ENCODE measurements at places on chromosomes 11 and 22. TPM values are rescaled to one million over a fixed set of nuclear protein-coding genes. Genes with fewer than 3 reads are reported as not detected.
A peak's percentile ranks its signal among the peaks of the same experiment; 100 is the strongest.

USP2 gene
- total RNA-seq: 3.4 TPM

MEI1 gene
- 0.16 TPM for total RNA-seq

KDELR3 gene
- total RNA-seq: 5.3 TPM

OR10G8 gene
- not detected for total RNA-seq

MMP27 gene
- not detected for total RNA-seq

UCP2 gene
- 66.4 TPM for total RNA-seq

TMEM132A gene
- total RNA-seq: 195 TPM

RASSF10 gene
- 6.0 TPM for total RNA-seq

RAG2 gene
- not detected for total RNA-seq

NPAS4 gene
- 0.63 TPM for total RNA-seq

SHANK2 gene
- 7.6 TPM for total RNA-seq

DRD2 gene
- 2.9 TPM for total RNA-seq

DNA sequence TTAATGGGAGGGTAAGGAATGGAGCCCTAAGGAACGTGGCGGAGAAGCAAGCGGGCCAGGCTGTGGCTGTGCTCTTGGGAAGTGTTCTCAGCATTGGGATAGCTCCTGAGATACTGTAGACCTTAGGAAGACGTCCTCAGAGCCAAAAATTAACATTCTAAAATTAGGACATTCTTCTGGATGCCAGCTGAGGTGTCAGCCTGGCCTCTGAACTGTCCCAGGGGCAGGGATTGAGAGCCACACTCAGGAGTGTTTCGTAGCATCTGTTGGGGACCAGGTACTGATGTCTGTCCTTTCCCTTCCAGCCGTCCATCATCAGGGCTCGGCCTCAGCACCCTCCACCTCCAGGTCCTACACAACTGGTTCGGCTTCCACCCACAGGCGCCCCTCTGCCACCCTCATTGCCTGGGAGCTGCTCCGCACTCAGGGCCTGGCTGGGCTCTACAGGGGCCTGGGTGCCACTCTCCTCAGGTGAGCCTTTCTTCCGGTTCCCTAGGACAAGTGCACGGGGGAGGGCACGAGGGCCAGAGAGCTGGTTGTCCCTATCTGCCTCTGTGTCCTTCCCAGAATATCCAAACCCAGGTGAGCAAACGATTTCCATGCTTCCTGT is 23.6 kb downstream of the SLC25A18 start:
- no peak for DNase-seq
- H3K4me1 ChIP-seq: no peaks in the 10 kb centered on the region
- H3K27me3 ChIP-seq: no peaks in the 10 kb centered on the region

DNA sequence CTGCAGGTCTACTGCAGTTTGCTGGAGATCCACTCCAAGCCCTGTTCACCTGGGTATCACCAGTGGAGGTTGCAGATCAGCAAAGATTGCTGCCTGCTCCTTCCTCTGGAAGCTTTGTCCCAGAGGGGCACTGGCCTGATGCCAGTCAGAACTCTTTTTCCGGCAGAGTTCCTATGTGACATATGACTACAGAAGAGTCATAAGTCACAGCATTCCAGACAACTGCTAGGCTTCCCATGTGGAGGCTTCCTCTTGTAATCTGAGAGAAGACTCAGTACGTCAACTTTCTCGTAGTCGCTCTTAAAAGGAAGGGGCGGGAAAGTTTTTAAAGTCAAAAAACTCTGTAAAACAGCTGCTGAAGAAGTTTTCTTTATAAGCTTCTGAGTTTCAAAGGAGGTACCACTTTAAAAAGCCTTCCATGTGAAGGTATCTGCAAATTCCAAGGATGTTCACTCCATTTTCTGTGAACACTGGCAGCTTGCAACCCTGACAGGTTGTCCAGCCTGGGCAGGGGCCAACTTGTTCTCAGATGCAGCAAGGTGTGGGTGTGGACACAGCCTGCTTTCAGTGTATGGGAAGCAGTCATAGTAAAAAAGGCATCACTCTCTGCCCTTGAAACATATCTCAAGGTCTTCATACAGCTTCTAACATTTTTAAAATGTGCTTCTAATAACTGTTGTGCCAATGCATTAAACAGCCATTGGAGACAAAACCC is 97.8 kb downstream of the ME3 start:
- H3K27me3 ChIP-seq: no peaks in the 10 kb centered on the region
- no peak overlapping the region for H3K4me3 ChIP-seq
- H3K4me1 ChIP-seq: peaks cover 6% of the 10 kb centered on the region
- no peak overlapping the region for H3K27ac ChIP-seq
- no peak for DNase-seq

DNA sequence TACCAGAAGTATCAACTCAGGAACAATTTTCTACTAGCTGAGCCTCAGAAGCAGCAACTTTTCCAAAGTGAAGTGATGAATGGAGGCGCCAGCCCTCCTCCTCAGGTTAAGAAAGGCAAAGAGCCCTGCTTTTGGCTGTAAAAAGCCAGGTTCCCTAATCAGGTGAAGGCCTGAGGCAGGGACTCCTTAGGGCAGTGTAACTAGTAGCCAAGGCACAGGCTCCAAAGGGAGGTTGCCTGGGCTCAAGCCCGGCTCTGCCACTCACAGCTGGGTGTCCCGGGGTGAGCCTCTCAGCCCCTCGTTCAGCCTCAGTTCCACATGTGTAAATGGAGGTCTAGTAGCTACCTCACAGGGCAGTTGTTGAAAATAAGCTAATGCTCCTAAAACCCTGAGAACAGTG is 19.5 kb downstream of the TSKU start:
- H3K27me3 ChIP-seq: peaks cover 2% of the 10 kb centered on the region
- peaks cover 25% of the 10 kb centered on the region for H3K4me1 ChIP-seq
- no peak overlapping the region for H3K4me3 ChIP-seq

- peaks cover 7% of the 10 kb centered on the region for H3K36me3 ChIP-seq
Observed at GRCh38 chr22:42613872-42614301, 796 bp downstream of the POLDIP3 start.

- peaks cover 14% of the 10 kb centered on the region for H3K27me3 ChIP-seq
- no peaks in the 10 kb centered on the region for H3K4me1 ChIP-seq
- no peak for DNase-seq
- no peaks in the 10 kb centered on the region for H3K36me3 ChIP-seq
- no peak overlapping the region for H3K4me3 ChIP-seq
Observed at GRCh38 chr22:35217527-35217926, 39.8 kb upstream of the HMGXB4 start.

GRCh38 chr11:132981131-132981956 is 551.0 kb downstream of the OPCML start:
- no peak overlapping the region for H3K4me3 ChIP-seq
- no peak overlapping the region for H3K27ac ChIP-seq
- peaks cover 4% of the 10 kb centered on the region for H3K4me1 ChIP-seq
- no peaks in the 10 kb centered on the region for H3K27me3 ChIP-seq

DNA sequence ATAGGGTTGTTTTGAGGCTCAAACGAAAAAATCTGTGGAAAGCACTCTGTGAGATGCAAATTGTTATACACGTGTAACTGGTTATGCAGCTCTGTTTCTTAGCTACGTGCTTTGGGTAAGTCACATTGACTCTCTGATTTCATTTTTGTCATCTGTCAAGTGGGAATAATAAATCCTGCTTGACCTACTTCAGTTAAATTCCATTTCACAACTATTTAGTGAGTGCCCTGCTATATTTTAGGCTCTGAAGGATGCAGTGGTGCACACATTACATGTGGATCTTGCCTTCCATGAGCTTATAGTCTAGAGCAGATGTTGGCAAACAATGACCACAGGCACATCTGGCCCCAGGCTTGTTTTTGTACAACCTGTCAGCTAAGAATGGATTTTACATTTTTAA is 133.6 kb upstream of the PLET1 start:
- H3K4me1 ChIP-seq: peaks cover 23% of the 10 kb centered on the region
- no peak for DNase-seq
- no peak overlapping the region for H3K4me3 ChIP-seq
- H3K36me3 ChIP-seq: peaks cover 4% of the 10 kb centered on the region
- H3K27ac ChIP-seq: no peak overlapping the region

- H3K27me3 ChIP-seq: no peaks in the 10 kb centered on the region
- DNase-seq: no peak
- no peak overlapping the region for H3K4me3 ChIP-seq
Observed at GRCh38 chr11:35021589-35021988, 105.2 kb downstream of the PDHX start.

DNA sequence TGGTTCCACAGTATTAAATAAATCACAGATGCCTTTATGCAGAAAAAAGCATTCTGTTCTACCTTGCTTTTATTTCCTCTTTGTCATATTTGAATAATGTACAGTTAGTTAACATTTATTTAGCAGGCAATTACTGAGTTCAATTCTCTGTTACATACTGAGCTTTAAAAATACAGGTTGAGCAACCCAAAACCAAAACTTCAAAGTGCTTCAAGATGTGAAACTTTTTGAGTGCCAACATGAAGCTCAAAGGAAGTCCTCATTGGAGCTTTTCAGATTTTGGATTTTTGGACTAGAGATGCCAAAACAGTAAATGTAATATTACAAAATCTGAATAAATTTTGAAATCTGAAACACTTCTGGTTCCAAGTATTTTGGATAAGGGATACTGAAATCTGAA is 54.1 kb downstream of the PDHX start:
- no peak overlapping the region for H3K4me3 ChIP-seq
- no peak overlapping the region for H3K27ac ChIP-seq
- H3K36me3 ChIP-seq: peaks cover 36% of the 10 kb centered on the region
- no peaks in the 10 kb centered on the region for H3K27me3 ChIP-seq
- no peaks in the 10 kb centered on the region for H3K4me1 ChIP-seq

- peaks cover 16% of the 10 kb centered on the region for H3K4me1 ChIP-seq
- no peak overlapping the region for H3K4me3 ChIP-seq
- no peak overlapping the region for H3K27ac ChIP-seq
- H3K27me3 ChIP-seq: no peaks in the 10 kb centered on the region
Observed at GRCh38 chr11:121958323-121958970, 157.6 kb downstream of the BLID start.

GRCh38 chr11:132126973-132127899 is 756.8 kb downstream of the NTM start:
- H3K4me1 ChIP-seq: no peaks in the 10 kb centered on the region
- peaks cover 17% of the 10 kb centered on the region for H3K27me3 ChIP-seq
- H3K36me3 ChIP-seq: no peaks in the 10 kb centered on the region
- no peak overlapping the region for H3K27ac ChIP-seq

DNA sequence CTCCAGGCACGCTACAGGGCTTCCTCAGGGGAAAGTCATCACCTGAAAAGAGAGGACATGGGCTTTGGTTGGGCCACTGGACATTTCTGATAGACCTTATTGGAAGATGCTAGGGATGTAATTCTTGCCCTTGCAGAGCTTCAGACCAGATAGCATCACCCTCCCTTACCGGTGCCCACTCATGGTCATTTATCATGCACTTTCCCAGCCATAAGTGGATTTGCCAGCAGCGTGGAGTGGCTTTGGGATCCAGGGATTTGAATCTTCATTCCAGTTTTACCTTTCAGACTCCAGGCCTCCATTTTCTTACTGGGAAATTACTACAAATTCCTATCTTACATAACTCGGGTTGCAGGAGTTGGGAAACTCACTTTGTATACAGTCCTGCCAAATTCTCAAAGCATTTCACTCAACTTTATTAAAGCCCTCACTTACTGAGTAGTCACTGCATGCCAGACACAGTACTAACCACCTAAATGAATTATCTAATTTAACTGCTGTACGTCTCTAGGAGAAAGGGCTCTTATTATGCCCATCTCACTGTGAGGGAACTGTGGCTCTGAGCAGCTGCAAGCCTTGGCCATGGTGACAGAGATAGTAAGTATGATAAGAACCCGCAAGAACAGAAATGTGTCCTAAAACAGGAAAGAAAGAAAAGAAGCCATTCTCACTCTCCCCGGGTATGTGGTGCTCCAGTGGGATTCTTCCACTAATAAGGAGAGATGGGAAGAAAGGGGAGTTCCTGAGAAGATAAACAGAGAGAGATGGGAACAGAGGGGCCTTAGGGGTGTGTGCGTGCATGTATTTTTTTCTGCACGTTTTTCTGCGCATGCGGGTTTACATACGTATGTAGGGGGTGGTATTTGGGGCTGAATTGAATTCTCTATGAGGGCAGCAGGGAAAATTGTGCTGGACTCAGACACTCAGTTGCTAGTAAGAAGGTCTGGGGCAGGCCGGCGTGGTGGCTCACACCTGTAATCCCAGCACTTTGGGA is 9.7 kb downstream of the CHRM1 start:
- H3K27ac ChIP-seq: no peak overlapping the region
- H3K36me3 ChIP-seq: no peaks in the 10 kb centered on the region
- no peak for DNase-seq
- H3K4me1 ChIP-seq: peaks cover 9% of the 10 kb centered on the region
- H3K27me3 ChIP-seq: peaks cover 4% of the 10 kb centered on the region

GRCh38 chr11:118180300-118180703 is 3.9 kb upstream of the SCN2B start:
- no peaks in the 10 kb centered on the region for H3K36me3 ChIP-seq
- no peak overlapping the region for H3K27ac ChIP-seq
- peak; percentile 37 for DNase-seq
- no peak overlapping the region for H3K4me3 ChIP-seq
- peaks cover 25% of the 10 kb centered on the region for H3K4me1 ChIP-seq
- H3K27me3 ChIP-seq: peaks cover 20% of the 10 kb centered on the region

DNA sequence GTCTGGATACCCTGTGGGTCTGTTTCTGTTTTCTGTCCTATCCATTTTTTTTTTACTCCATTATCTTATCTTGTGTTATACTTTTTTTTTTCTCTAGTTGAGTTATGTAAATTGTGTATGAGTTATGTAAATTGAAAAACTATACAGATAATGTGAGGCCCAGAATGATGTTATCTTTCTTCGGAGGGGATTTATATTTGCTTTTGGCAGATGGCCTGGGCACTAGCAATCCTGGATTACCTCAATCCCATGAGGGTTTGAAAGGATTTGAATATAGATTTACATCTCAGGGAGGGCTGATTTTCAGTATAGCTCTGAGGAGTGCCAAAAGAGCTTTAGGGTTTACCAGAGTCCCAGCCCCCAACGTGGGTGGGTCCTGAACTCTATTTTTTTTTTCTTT is 71.0 kb downstream of the CSTPP1 start:
- peaks cover 19% of the 10 kb centered on the region for H3K4me1 ChIP-seq
- H3K36me3 ChIP-seq: no peaks in the 10 kb centered on the region
- H3K4me3 ChIP-seq: no peak overlapping the region
- H3K27me3 ChIP-seq: no peaks in the 10 kb centered on the region

DNA sequence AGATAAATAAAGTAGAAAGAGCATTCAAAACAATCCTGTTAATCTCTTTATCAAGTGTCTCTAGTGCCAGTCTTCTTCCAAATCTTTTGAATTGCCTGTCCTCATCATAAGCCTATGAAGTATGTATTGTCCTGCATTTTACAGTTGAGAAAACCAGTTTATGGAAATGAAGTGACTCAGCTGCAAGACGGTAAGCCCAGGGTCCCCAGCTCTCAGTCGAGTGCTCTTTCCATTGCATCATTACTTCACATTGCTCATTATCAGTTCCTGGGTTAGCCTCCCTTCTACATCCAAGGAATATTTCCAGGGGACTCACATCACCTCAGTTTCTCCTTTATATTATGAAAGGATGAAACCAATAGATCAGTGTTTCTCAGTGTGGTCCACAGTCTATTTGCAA is 9.1 kb upstream of the P4HA3 start:
- DNase-seq: no peak
- peaks cover 7% of the 10 kb centered on the region for H3K27me3 ChIP-seq
- H3K4me3 ChIP-seq: no peak overlapping the region
- H3K27ac ChIP-seq: no peak overlapping the region

GRCh38 chr11:2137202-2138067 is 1.8 kb downstream of the IGF2 start:
- peaks cover 70% of the 10 kb centered on the region for H3K27me3 ChIP-seq
- peak; percentile 61 for DNase-seq
- H3K4me3 ChIP-seq: peak overlapping the region; percentile 79
- H3K27ac ChIP-seq: no peak overlapping the region
- H3K4me1 ChIP-seq: peaks cover 6% of the 10 kb centered on the region
- H3K36me3 ChIP-seq: no peaks in the 10 kb centered on the region

- DNase-seq: no peak
- no peak overlapping the region for H3K4me3 ChIP-seq
- peaks cover 3% of the 10 kb centered on the region for H3K27me3 ChIP-seq
- H3K27ac ChIP-seq: no peak overlapping the region
- H3K36me3 ChIP-seq: no peaks in the 10 kb centered on the region
Observed at GRCh38 chr11:99079576-99079975, 58.8 kb downstream of the CNTN5 start.

All from neural crest cell (in vitro differentiated cells).